ENCODE measurements at places on chromosomes 16 and 17.

- DNase-seq: no peak
Observed at GRCh38 chr16:81429045-81429521, 15.5 kb upstream of the CMIP start.

GRCh38 chr16:15642557-15643047 is 352 bp downstream of the MARF1 start:
- peak; percentile 36 for DNase-seq

GRCh38 chr17:29116804-29117753 is 63.1 kb downstream of the MYO18A start:
- peak; percentile 66 for DNase-seq

DNA sequence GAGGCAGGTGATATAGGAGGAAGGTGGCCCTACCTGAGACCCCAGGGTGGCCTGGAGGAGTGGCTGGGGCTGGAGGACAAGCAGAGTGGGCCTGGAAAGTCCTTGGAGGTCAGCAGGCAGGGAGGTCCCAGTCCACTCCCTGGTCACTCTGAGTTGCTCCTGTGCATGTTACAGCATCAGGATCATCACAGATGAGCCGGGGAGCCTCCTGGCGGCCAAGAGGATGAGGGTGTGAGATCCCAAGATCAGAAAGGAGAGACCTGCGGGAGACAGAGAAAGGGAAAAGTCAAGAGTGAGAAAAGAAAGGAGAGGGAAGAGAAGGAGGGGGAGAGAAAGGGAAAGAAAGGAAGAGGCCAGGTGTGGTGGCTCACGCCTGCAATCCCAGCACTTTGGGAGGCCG is 71.7 kb downstream of the MRM1 start:
- DNase-seq: no peak

DNA sequence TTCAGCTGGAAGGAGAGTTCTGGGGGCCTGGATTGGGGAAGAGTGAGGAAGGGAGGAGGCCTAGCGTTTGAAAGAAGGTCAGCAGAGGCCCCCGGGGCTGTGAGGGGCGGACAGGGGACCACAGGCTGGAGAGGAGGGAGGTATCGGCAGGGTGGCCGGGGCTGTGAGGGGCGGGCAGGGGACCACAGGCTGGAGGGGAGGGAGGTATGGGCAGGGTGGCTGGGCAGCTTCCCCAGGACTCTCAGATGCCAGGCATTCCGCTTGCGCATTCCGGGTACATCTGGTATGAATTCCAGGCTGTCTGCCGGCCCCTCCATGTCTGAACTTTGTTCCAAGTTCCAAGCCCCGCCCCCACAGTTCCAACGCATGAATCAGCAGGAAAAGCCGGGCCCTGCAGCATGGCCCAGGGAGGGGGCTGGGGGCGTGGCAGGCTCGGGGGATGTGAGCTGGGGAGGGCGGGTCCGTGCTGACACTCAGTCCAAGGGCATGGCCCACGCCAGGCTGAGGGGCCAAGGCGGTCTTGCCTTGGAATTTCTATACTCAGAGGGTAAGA is 4.3 kb upstream of the TLCD2 start:
- DNase-seq: peak; percentile 98

GRCh38 chr17:74040729-74041128 is 162.7 kb upstream of the RPL38 start:
- no peak for DNase-seq

GRCh38 chr17:37676115-37676925 is 33.1 kb upstream of the DDX52 start:
- DNase-seq: no peak

DNA sequence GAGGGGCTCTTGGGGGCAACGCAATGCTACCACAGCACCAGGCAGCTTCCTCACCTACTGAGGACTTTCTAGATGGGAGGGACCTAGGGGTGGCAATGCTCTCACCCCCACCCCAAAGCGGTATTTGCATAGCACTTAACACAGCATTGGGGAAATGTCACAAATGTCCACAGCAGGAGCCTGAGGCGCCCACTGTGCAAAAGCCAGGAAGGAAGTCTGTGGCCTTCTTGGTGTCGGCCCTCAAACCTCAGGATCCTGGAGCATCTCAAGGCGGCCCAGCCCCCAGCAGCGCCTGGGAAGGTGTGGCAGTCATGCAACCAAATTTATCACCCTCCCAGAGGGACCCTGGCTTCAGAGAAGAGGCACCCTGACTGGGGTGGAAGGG is 45.3 kb downstream of the WNT3 start:
- DNase-seq: no peak

GRCh38 chr17:65684631-65685030 is 123.2 kb upstream of the AXIN2 start:
- no peak for DNase-seq

DNA sequence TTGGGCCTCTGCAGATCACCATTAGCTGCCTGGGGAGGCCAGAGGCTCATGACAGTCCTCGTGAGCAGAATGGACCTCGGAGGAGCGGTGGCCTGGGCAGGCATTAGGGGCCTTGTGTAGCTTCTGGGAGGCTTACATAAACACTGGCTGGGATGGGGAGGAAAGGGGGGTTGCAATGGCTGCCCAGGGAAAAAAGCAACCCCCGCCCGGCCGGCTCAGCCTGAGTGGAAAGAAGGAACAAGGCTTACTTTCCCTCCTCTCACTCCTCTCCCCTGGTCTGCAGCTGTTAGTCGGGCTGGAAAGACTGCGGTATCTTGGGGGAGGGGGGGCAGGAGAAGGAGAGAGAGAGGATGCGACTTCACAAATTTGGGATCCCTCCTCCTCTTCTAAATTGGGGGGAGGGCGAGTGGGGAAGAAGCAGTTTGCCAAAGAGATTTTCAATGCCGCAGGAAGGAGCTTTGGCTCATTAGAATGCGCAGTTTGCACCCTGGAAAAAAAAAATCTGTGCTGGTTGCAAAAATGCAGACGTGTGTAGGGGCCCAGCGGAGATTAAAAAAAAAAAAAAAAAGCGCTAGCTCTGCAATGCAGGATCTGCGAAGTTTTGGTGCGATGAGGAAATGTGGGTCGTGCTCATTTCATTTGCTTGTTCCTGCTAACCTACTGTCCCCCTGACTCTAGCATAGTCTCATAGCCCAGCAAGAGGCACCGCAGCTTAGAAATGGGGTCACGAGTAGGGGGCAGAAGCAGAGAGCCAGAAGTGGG is 6.6 kb upstream of the NR1D1 start:
- no peak for DNase-seq

DNA sequence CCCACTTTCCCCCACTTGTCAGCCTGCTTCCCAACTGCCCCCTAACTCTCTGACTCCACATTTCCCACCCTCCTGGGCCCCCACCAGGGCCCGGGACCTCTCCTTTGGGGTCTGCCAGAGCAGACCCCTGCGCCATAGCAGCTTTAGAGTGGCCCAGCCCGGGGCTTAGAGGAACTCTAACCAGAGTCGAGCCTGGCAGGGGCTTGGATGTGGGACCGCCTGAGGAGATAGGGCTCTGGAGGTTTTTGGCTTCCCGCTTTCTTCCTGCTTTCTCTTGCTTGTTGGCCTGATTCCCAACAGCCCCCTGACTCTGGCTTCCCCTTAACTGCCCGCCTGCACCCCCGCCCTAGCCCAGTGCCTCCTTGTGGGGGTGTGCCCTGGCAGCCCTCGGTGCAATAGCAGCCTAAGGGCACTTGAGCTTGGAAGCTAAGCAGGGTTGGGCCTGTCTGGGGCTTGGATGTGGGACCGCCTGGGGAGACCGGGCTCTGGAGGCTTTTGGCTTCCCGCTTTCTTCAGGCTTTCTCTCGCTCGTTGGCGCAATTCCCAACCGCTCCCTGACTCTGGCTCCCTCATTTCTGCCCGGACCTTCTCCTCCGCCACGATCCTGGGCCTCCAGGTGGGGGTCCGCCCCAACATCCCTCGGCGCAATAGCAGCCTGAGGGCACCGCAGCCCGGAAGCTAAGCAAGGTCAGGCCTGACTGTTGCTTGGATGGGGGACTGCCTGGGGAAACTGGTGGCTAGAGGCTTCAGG is 2292.0 kb downstream of the TP53TG3F start:
- no peak for DNase-seq
